ENCODE measurements at places on chromosomes 13 and 19.

- no peak for DNase-seq
These were observed 422.2 kb downstream of the KLF5 start for GRCh38 chr13:73480779-73481559.

GRCh38 chr13:50484472-50485113 is 358.9 kb downstream of the DLEU7 start:
- no peak for DNase-seq

DNA sequence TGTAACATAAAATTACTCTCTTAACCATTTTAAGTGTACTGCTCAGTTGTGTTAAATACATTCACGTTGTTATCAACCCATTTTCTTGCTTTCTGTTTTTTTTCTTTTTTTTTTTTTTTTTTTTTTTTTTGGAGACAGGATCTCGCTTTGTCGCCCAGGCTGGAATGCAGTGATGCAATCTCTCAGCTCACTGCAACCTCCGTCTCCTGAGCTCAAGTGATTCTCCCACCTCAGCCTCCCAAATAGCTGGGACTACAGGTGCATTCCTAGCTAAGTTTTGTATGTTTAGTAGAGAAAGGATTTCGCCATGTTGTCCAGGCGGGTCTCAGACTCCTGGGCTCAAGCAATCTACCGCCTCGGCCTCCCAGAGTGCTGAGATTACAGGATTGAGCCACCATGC is 42.5 kb upstream of the C13orf42 start:
- DNase-seq: no peak

GRCh38 chr13:24540236-24541126 is 27.9 kb upstream of the PARP4 start:
- DNase-seq: no peak

DNA sequence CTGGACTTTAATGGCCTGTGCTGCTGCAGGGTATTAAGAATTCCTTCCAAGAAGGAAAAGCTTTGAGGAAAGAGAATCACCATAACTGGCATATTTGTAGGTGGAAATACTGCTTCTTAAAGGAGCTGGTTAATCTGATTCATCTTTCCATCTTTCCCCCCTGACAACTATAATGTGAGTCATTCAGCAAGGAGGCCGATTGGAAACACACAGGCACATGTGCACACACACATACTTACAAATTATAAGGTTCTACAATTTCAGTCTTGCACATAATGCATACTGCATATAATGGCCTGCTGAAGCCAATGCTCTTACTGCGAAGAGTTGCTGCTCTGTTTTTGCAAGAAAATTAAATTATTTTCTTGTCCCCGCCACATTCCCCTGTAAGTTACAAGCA is 78.8 kb upstream of the TPP2 start:
- DNase-seq: no peak

All from T-helper 2 cell (primary cell).